Cerebellar nuclear complex (tissue), 1 donor: ENCODE measurements at places on chromosomes 12 and 14.

DNA sequence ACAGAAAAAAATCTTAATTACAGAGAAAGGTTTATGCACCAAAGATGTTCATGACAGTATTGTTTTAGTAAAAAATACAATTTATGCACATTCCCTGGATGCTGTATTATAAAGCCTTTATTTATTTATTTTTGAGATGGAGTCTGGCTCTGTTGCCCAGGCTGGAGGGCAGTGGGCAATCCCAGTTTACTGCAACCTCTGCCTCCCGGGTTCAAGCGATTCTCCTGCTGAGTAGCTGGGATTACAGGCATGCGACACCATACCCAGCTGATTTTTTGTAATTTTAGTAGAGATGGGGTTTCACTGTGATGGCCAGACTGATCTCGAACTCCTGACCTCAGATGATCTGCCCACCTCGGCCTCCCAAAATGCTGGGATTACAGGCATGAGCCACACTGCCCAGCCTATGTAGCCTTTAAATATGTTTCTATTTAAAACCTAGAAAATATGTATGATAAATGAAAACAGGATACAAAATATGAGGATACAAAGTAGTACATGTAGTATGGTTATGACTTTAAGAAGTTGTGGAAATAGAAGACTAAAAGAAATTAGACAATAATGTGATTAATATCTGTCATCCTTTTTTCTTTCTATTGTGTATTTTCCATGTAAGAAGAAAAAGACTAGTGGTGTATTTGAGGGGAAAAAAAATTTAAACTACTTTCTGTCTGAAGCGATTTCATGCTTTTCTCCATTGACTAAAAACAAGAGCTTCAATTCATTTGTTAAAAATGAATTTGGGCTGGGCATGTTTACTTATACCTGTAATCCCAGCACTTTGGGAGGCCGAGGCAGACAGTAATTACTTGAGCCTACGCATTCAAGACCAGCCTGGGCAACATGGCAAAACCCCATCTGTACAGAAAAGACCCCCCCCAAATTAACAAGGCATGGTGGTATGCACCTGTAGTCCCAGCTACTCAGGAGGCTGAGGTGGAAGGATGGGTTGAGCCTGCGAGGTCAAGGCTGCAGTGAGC is 13.1 kb downstream of the ATF1 start:
- DNase-seq: no peak

GRCh38 chr14:84129007-84129406 is 1400.9 kb upstream of the FLRT2 start:
- DNase-seq: no peak

- DNase-seq: no peak
Measured at GRCh38 chr12:64457466-64457865, 5.5 kb downstream of the TBK1 start.

DNA sequence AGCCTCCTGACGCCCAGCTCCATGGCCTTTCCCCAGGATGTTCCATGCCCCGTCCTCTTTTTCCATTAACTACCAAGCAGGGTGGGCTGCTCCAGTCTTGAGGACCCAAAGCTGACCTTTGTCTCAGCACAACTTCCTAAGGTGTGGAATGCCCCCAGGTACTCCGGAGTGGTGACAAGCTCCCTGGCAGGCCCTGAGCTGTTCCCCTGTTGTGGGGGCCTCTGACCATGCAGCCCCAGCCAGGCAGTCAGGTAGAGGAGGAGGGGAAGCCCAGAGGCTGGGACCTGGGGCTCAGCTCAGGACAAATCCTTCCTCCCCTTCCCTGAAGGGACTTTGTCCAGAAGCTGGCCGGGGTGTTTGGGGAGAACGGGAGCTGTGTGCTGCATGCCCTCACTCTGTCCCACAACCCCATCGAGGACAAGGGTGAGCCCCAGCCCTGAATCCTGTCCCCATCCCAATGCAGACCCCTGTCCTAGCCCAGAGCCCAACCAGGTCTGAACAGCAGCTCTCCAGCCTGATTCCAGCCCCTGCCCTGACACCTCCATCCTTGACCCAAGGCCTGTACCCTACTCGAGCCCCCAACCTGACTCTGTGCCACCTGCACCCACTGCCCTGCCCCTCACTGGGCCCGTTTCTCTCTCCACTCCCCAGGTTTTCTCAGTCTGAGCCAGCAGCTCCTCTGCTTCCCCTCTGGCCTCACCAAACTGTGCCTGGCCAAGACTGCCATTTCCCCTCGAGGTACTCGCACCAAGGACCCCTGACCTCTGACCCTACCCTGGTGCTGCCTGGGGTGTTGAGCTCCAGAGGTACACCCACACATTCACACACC is 4.4 kb downstream of the CARMIL3 start:
- no peak for DNase-seq

- DNase-seq: no peak
Measured at GRCh38 chr12:132708150-132708549, 2.5 kb upstream of the PGAM5 start.

- no peak for DNase-seq
Measured at GRCh38 chr14:51972566-51972965, 16.8 kb upstream of the RTRAF start.
